NCI-H510A (cell line): ENCODE measurements at places on chromosomes 7 and 10.
A peak's percentile ranks its signal among the peaks of the same experiment; 100 is the strongest.

DNA sequence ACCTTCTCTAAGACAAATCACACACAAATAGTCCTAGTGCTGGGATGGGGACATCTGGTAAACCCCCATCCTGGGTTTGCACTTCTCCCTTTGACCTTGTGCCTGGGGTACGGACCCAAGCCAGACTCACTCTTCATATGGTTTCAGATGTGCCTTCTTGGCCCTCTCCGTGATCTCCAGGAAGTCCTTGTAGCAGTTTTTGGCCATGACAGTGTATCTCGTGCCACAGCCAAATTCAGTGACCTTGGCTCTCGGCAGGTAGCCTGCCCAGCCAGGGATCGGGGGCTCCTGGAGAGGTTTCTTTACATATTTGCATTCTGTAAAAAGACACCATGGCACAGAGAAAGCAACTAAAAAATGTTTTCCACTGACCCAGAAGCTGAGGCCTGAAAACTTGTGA is 43.9 kb downstream of the PNLIPRP2 start:
- no peak for DNase-seq

DNA sequence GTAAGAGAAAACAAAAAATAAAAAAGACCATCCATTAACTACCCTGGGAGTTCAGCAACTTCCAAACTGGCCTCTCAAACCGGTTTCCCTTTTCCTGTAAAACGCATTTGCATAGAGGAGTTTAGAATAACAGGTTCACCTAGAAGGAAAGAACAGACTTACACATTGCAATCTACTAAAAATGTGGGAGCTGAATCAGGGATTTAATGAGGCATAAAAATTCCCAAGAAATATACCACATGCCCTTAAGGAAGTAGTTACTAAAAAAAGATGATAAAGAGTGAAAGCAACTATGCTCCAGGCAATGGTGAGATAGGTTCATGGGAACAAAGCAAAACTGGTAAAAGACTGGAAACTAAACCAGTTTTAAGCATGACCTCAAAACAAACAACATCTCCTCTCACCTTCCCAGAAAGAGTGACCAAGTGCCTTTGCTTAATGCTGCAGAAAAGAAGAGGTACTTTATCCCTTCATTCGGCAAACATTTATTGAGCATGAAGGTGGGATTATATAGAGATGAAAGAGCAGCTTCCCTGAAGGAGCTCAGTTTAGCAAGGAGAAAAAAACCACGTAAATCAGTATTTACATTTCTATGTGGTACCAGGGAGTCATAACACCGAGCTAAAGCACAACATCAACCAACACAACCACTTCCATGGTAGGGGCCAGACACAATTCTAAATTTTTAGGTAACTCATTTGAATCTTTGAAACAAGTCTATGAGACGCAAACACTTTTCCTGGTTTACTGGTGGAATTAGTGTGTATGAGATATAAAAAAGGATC is 152.8 kb downstream of the SGMS1 start:
- DNase-seq = no peak

- no peak for DNase-seq
Observed at GRCh38 chr10:60296073-60296472, 93.6 kb downstream of the ANK3 start.

- DNase-seq = no peak
Observed at GRCh38 chr10:117470733-117471132, 71.8 kb upstream of the EMX2 start.

DNA sequence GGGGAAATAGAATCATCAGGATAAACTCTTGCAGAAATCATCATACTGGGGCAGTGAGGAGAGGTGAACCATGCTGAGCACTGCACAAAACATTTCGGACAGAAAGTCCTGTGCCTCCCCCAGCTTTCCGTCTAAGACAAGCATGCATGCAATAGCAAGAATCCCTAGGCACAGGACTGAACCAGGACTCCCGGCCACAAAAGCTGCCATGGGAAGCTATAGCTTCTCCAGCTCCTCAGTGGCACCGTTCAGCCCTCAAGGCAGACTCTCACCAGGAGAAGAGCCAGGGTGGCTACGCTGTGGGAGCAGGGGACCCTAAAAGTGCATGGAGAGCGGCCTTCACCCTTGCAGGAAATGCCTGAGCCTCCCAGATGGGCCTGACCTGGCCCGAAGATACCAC is 70.8 kb downstream of the ASB13 start:
- no peak for DNase-seq

DNA sequence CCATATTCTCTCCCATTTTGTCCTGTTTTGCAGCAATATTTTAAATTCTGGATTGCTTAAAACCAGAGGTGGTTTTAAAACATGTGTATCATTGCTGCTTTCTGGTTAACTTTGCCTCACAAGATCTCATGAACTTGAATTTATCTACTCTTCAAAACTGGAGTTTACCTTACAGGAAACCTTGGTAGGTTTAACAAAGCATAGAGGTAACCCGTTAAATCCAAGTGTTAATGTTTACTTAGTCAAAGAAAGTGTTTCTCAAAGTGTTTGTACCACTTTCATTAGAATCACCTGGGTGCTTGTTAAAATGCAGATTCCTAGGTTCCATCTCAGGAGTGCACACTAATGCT is 44.0 kb upstream of the VDAC2 start:
- DNase-seq = no peak

DNA sequence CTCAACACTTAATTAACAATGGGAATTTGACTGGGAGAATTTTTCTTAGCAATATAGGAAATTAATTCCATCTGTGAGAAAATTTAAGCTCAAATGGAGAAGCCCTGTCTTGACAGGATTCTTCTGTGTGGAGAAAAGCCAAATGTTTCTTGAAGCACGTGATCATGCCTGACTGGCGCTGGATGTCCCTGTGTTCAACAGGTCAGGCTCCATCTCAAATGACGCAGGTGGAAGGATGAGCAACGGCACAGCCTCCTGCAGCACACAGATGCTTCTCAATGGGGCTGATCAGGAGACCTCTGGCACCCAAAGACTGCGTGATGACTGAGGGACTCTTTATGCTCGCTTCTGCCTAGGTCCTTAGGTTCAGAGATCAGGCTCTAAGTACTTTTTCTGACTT is 143.8 kb downstream of the RSU1 start:
- DNase-seq = peak; percentile 55

- DNase-seq = peak; percentile 2
Observed at GRCh38 chr7:33334349-33334748, 205.0 kb downstream of the BBS9 start.

DNA sequence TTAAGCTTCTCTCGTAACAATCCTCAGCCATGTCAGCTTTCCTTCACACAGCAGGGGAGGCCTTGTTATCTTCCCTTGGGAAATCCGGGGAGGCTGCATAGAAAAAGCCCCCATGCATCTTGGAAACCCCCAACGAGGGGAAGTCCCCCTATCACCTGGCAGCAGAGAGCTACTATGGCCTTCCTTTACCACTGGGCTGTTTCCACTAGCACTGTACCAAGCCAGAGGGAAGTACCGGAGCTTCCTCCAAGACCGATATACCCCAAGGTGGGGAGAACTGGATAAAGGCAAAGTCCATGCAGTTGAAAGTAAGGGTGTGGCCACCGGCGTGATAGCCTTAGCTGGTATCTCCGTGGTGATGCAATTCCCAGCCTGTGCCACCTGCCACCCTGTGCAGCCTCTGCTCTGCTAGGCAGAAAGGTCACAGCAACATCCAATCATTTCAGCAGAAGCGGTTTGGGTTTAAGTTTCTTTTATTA is 4.4 kb upstream of the CLIP2 start:
- peak; percentile 42 for DNase-seq

- no peak for DNase-seq
Observed at GRCh38 chr10:34494012-34494411, 321.1 kb downstream of the PARD3 start.

DNA sequence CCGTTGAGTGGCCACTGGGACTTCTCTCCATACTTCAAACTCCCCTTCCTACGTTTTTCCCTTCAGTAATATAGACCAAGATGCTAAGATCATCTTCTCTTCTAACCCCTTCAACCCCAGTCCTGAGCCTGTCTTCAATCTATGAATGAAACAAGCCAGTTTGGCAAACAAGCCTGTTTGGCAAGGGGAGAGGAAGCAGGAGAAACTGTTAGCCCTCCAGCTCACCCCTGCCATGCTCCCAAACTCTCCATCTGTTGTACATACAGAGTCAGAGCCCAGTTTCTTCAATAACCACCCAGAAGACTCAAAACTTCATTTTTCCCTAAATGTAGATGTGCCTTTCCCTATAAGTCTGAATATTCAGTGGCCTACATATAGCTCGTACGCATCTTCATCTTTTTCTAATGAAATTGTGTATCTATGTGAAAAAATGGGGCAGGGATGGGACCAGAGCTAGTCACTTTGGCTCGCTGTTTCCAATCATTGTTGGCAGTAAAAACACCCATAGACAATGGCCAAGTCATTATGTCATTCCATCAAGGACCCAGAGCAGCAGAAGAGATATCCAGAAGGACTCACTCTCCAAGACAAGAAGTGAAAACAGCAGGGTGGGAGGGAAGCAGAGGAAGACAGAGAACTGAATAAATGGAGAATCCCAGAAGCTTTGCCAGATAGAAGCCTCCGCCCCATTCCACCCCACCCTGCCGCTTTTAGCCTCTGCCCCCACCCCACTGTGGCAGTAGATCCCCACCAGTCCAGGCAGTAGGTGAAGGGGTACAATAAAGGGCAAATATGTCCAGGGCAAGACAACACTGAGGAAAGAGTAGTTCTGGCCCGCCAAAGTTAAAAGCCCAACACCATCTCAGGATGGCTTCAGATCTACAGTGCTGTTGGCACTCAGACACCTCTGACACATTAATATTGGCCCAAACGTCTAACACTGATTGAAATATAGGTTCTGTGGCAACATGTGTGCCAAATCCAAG is 87.3 kb downstream of the DOCK4 start:
- no peak for DNase-seq

- no peak for DNase-seq
Observed at GRCh38 chr7:111459065-111459756, 103.1 kb downstream of the IMMP2L start.

- DNase-seq = no peak
Observed at GRCh38 chr7:112500619-112501018, 19.8 kb downstream of the LSMEM1 start.

DNA sequence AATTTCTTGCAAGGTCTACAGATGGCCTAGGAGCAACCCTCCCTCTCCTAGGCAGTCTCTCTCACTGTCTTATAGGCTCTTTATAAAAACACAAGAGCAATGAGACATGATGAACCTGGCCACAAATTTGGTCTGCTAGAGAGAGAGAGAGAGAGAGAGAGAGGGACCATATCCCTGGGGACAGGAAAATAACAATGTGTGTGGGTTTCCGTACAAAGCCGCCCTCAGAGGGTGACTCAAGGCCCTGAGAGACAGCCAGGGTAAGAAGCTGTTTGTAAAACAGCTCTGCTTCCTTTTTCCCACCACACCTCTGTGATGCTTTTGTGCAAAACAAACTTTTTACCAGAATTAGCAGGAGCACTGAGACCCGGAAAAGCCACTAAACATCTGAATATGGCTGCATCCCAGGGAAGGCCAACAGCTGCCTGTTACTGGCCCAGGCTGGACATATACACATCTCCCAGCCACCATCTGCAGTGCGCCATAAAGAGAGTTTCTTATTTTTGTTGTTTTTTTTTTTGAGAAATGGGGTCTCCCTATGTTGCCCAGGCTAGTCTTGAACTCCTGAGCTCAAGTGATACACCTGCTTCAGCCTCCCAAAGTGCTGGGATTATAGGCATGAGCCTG is 18.4 kb downstream of the GIMAP5 start:
- no peak for DNase-seq

GRCh38 chr7:40704172-40704571 is 569.4 kb downstream of the SUGCT start:
- DNase-seq = no peak

DNA sequence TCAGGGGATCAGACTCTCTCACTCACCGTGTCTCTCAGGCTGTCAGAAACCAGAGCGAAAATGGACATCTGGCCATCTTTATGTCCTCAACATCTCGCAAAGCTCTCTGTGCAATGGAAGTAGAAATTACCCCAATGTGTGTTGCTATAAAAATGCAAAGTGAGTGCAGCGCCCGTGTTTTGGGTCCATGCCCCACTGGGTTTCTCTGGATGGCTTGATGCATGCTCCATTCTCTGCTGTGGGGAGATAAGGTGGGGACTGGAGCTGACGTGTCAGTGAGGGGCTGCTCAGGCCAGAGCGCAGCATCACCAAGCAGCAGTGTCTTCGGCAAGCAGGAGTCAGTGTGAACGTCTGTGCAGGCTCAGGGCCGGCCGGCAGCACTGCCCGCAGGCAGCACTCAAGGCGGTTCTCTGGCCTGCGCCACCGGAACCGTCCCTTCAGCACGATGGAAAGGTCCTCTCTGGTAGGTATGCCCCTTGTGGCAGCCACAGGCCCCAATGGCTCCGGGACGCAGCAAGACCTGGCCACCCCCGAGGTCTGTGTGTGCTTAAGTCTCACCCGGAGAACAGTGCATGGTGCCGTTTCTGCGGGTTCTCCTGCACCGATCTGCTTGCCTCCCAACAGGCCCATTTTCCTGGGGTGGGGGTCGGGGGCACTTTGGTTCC is 30.2 kb downstream of the WDR86 start:
- no peak for DNase-seq

- DNase-seq = no peak
Observed at GRCh38 chr7:130758429-130759056, 24.5 kb upstream of the KLF14 start.

DNA sequence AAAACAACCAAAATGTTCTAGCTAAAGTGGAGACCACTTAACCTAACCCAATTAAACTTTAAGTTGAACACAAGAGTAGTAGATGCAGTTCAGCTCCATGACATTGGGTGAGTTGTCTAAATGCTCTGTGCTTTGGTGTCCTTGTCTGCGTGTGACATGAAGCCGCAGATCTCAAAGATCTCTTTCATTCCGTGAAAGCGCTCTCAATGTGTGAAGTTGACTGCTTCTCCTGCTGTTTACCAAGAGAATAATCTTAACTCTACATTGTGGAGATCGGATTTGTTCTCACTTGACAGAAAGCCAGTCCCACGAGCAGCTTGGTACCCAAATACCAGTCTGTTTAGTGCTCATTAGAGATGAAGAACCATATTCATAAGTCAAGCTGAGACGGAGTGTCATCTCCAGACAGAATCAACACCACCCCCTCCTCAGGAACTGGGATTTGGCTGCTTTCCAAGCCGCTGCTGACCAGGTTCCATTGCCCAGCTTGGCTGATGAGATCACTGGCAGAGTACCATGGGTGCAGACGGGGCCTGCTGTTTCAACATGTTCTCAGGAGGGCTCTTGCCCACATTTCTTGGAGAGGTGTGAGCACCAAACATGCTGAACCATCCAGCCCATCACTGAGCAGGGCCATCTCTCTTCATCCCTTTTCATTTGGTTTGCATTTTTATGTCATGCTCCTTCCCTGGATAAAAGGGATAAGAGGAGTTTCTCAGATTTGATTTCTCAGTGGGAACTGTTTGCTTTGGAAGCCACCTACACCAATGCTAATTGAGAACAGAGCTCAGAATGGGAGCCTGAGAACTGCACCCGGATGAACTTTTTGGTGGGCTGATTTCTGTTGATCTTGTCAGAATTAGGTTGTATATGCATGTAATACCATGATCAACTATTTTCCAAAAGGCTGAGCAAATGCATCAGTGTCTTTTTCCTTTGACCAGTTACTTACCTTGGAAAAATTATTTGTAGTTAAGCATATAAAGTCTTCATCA is 95.8 kb upstream of the AGBL3 start:
- peak; percentile 50 for DNase-seq
